ENCODE measurements at places on chromosomes 2 and 18.
A peak's percentile ranks its signal among the peaks of the same experiment; 100 is the strongest.

- no peak for DNase-seq
These were observed 66.1 kb downstream of the MARCO start for GRCh38 chr2:119008108-119008507.

GRCh38 chr18:78721981-78722380 lies 257.6 kb upstream of the SALL3 start:
- DNase-seq: no peak

DNA sequence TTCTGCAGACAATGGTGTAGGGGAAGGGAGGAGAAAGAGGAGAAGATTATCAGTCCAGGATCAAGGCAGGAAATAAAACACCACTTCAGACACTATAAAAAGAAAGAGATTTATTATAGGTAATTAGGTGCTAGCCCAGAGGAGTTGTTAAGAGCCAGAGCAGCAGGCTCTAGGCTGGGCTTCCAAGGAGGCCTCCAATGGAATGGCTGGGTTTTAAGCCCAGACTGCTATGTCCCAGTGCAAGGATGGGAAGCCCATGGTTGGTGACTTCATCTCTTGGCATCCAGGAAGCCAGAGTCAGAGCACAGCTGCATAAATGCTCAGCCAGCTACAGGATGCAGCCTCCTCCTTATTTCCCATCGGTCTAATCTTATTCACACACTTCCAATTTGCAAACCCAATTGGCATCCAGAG lies 95.6 kb downstream of the LAMA3 start:
- DNase-seq: peak; percentile 82

- no peak for DNase-seq
These were observed 22.4 kb downstream of the B4GALT6 start for GRCh38 chr18:31661965-31662364.

- no peak for DNase-seq
These were observed 88.2 kb downstream of the CRACDL start for GRCh38 chr2:98847853-98848252.

DNA sequence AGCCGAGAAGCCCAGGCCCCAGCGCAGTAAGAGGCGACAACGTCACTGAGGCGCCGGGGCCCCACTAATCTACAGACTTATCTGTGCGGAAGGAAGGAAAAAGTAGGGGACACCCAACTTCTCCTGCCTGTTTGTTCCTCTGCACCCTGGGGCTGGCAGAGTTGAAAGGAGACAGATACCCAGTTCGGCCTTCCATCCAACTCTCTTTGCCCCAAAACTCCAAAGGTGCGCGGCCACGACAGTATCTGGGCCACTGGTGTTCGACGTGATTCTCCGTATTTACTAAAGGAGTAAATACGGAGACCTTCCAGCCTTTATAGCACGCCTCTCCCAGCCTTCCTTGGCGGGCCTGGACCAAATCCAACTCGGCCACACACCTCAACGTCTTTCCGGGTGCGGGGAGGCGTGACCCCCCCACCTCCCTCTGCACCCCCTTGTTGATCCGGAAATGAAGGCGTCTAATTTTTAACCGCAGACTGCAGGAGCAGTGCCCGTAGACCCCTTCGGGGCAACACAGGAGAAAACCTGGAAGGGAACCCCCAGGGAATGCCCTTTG lies 1.6 kb downstream of the SMAD7 start:
- no peak for DNase-seq

DNA sequence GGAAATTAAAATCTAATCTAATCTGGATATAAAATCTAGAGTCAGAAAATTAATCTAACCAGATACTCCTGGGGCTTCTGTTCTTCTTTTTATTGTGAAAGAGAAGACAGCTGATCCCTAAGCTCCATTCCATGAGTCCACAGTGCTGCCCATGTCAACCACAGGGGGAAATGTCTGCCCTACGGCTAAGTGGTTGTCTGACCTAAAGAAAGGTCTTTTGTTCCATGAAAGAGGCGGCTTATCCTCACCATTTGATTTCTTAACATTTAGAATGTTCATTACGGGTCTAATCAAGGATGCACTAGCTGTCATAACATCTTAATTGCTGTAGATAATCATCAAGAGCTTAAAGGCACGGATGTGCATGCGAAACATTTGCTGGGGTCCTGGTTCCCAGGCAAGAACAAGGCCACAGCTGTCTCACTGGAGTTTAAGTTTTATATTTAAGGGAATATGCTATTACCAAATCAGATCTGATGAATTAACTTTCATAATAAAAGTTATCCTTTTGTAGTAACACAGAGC lies 162.6 kb downstream of the PAX3 start:
- no peak for DNase-seq

GRCh38 chr2:232800166-232800565 lies 23.8 kb upstream of the KCNJ13 start:
- no peak for DNase-seq

GRCh38 chr2:187994464-187995331 lies 297.0 kb upstream of the GULP1 start:
- no peak for DNase-seq

- peak; percentile 33 for DNase-seq
These were observed 35.7 kb downstream of the C18orf63 start for GRCh38 chr18:74351354-74351753.

DNA sequence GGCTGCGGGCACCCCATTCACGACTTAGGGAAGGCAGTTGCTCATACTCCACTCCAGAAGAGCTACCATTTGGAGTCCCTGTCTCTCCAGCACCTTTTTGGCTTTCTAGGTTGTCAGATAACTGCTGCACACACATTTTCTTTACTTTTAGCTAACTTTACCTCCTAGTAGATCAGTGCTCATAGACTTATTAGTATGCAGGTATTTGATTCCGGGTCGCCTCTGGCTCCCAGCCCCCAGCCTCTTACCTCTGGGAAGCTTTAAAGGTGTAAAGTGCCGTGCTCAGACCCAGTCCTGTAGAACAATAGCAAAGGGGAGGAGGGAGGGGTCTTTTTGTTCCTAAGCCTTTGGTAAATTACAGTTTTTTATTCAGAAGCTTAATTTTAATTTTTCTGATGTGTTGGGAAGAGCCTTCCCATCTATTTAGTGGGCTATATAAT lies 102.9 kb downstream of the SPTBN1 start:
- no peak for DNase-seq

- DNase-seq: no peak
These were observed 14.6 kb downstream of the ENOSF1 start for GRCh38 chr18:697800-698199.

- DNase-seq: no peak
These were observed 34.3 kb upstream of the EPHA4 start for GRCh38 chr2:221606424-221606823.

DNA sequence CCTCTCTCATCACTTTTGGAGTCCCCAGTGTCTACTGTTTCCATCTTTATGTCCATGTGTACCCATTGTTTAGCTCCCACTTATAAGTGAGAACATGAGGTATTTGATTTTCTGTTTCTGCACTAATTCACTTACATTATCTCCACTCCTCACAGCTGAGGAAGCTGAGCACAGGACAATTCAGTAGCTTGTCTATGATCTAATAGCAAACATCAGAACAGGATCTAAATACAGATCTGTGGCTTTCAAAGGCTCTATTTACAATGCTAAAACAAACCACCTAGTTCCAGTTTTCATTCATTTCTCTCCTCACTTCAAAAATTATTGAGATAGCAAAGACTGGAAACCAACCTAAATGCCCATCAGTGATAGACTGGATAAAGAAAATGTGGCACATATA lies 52.0 kb upstream of the DDX18 start:
- DNase-seq: no peak

DNA sequence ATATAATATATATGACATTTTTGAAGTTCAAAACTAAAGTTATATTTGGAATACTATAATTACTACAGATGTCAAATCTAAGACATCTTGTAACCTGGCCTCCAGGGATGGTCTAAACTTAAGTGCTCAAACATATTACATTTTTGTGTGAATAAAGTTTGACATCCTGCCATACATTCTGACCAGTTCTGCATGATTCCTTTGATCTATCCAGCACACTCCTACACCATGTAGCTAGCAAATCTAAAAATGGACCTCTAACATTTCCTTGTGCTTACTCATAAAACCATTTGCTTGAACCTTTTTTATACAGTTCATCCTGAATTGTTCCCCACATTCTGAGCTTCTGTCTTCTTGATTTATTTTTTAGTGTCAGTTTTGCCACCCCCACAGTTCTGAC lies 294.3 kb upstream of the ZNF804A start:
- DNase-seq: no peak

DNA sequence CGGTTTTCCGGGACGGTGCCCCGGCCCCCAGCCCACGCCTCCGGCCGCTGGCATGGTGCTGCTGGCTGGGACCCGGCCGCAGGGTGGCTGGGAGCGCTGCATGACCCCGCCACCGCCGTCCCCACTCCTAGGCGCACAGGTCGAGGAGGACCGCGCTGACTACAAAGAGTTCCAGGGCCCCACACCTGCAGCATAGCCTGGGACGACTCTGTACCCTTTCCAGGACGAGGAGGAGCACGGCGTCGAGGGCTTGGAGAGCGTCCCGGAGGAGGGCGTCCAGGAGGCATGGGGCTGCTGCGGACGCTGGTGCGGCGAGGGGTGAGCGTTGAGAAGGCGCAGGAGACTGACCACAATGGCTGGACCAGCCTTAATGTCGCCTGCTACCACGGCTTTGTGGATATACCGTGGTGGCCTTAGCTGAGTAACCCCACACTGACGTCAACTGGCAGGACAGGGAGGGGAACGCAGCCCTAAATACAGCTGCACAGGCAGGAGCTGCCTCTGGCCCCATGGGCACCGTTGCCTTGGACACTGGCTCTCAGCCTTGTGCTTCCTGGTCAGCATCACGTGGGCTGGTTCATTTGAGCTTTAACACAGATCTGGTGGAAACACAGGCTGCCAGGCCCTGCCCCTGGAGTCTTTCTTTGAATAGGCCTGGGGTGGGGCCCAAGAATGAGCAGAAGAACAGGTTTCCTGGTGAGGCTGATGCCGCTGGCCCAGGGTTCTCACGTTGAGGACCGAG lies 40.9 kb upstream of the TRIM43B start:
- no peak for DNase-seq
